ENCODE measurements at places on chromosomes 3 and 15. TPM values are rescaled to one million over a fixed set of nuclear protein-coding genes. Genes with fewer than 3 reads are reported as not detected.

The UROC1 gene
- total RNA-seq: not detected

DNA sequence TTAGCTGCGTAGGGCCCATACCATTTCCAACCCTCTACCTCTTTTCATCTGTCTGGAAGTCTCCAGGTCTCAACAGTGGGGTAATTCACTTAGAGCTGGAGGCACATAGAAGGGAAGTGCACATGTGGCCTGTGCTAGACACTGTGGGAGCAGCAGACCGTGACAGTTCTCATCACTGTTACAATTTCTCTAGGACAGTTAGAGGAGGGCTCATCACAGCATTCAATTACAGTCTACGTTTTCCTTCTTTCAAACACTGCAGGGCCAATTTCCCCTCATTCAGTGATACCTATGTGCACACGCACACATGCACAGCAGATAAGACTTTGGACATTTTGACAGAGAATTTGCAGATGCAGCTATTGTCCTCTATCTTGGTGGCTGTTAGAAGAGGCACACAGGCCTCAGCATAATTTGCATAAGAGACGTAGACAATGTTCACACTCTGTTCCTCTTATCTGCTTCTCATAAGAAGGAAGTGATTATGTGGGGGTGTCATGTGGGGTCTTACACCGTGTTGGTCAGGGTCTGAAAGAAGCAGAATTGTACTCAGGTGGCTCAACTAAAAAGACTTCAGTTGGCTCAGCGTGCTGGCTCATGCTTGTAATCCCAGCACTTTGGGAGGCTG lies 12.6 kb upstream of the HRG start:
- no peak for DNase-seq

GRCh38 chr3:157582637-157582973 lies 79.4 kb upstream of the VEPH1 start:
- DNase-seq: no peak

The B3GALNT1 gene
- total RNA-seq: 17.1 TPM

DNA sequence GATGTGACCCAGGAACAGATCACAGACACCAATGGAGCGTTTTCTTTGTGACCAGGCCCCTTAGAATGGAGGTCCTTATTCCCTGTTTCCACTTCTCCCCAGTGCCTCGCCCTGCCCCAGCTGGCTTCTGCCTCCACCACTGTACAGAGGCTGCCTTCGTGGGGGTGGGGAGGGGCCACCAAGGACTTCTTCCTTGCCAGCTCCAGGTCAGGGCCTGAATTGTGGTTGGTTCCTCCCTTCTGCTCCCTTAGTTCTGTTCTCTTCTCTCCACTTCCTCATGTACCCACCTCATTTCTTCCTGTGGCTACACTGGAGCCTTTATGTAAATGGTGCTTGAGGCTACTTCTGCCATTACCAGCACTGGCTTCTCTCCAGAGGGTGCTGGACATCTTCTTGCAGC lies 16.4 kb downstream of the TGM4 start:
- DNase-seq: no peak

The STOML1 gene
- total RNA-seq: 13.5 TPM

The IL17RB gene
- total RNA-seq: 1.7 TPM

The TGM4 gene
- not detected for total RNA-seq

- DNase-seq: no peak
These were observed 4.1 kb upstream of the ACTC1 start for GRCh38 chr15:34799149-34800101.

- no peak for DNase-seq
These were observed 13.4 kb upstream of the RAD18 start for GRCh38 chr3:8976540-8977182.

GRCh38 chr15:98893401-98893800 lies 114.2 kb downstream of the PGPEP1L start:
- DNase-seq: no peak

DNA sequence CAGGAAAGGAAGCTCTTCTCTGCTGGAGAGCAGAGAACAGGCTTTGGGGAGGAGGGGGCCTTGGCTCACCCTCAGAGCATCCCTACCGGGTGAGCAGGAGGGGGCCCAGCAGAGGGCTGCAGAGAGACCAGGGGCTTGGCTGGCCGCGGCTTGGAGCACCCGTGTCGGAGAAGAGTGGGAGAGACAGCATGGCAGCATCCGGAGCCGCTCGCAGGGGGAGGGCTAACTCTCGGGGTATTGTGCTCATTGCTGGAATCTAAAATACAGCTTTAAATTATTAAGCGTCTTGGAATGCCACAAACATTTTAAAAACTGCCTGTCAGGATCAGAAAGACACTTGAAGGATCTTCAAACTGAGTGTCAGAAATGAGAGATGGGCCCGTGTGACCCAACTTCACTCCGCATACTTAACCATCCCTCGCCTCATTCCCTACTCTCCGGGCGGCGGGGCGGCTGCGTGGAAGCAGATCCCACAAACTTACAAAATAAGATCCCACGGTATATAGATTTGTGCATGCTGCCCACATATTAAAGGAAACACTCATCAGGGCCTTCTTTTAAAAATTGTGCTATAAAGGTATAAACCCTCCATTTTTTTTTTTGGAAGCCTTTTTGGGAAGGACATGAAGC lies 53.9 kb downstream of the EIF4E3 start:
- DNase-seq: no peak

- DNase-seq: peak; percentile 92
These were observed 40.9 kb downstream of the IRAK2 start for GRCh38 chr3:10205451-10206165.

DNA sequence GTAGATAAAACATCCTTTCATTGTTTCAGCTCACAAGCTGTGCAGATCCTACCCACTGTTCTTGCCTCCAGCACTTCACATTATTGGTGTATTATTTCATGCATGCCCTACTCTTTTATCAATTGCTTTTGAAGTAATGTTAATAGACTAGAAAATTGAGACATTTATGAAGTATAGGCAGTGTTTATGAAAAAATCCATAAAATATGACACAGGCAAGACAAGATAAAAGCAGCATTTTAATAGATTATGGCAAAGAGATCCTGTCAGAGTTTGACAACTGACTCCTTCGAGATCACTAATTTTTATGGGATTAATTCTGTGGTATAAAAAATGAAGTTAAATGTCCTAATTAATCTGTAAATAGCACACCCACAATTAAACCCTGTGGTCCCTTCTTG lies 217.2 kb upstream of the NANOGP8 start:
- no peak for DNase-seq

GRCh38 chr3:37125195-37126073 lies 48.9 kb downstream of the LRRFIP2 start:
- no peak for DNase-seq

DNA sequence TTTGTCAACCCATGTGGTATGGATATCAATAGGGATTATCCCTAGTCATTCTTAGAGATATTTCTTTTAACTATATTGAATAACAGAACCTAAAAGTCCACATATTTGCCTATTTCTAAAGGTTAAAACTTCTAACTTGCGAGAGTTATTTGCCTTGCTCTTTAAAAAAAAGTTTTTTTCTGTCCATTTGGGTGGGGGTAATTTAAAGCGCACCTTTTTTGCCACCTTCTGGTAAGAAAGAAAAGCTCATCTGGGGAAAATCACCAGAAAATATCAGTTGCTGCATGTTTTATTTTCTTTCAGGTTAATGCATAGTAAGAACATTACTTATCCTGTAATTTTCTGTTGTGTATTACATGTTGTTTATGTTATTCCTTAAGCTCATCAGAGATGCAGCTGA lies 242.0 kb upstream of the GOLGA6L4 start:
- no peak for DNase-seq

The CPEB1 gene
- 0.43 TPM for total RNA-seq

GRCh38 chr15:29127506-29128430 lies 141.9 kb downstream of the NSMCE3 start:
- no peak for DNase-seq

- no peak for DNase-seq
These were observed 87.3 kb upstream of the C15orf61 start for GRCh38 chr15:67433495-67434099.

GRCh38 chr3:4758957-4759656 lies 220.1 kb upstream of the BHLHE40 start:
- no peak for DNase-seq

DNA sequence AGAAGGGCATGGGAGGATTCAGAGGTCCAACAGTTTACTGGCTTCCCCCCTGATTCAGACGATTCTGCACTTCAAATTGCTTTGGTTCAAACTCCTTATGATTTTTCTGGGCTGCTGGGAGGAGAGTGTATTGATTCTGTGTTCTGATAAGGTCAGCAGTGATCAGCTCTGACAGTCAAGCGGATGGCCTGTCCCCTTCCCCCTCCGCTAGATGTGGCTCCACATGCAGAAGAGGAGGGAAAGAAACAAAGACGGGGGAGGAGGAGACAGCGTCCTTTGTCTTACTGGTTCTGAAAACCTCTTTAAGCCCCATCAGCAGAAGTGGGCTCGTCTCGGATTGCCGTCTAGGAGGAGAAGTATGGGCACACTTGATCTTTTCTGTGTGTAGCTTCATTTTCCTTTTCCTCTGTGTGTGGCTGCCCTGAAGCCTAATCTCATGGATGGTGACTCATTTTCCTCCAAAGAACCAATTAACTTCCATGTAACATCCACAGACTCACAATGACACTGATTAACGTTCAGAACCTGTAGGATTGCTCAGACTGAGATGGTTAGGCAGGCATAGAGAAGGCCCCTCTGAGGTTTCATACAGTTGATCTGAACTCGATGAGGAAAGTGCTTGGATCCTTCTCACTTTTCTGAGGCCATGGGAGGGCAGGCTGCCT lies 162.4 kb upstream of the PPP2R3A start:
- DNase-seq: peak; percentile 4

GRCh38 chr15:75578173-75578947 lies 755 bp downstream of the PTPN9 start:
- no peak for DNase-seq

- no peak for DNase-seq
These were observed 52.0 kb downstream of the CORO2B start for GRCh38 chr15:68630836-68631235.

- DNase-seq: no peak
These were observed 46.8 kb upstream of the OTOL1 start for GRCh38 chr3:161449785-161450184.

DNA sequence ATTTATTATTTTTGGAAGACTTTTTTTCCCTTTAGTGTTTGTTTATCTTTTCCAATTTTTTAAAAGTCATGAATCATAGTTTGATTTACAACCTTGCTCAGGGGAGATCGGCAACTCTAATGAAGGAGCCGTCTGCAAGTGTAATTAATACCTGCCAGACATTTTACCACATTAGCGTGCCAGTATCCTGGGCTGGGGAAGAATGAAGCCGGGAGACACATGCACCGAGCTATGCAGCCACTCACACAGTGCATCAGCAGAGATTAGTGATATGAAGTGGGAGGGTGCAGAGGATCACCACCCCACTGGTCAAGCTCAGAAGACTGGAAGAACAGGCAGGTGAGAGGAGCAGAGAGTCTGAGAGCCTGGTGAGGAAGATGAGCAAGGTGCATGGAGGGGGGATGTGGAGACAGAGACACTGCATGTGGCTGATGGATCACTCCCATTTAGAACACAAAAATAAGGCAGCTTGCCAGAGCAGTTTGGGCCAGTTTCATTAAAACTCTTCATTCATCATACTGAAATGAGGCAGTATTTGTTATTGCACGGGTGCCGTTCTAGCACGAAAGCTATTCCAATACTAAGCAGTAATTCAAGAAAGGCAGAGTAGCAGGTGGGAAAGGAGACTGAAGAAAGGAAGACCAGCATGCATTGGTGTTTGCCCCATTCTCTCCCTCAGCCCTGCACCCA lies 821.6 kb downstream of the TUSC7 start:
- DNase-seq: no peak

DNA sequence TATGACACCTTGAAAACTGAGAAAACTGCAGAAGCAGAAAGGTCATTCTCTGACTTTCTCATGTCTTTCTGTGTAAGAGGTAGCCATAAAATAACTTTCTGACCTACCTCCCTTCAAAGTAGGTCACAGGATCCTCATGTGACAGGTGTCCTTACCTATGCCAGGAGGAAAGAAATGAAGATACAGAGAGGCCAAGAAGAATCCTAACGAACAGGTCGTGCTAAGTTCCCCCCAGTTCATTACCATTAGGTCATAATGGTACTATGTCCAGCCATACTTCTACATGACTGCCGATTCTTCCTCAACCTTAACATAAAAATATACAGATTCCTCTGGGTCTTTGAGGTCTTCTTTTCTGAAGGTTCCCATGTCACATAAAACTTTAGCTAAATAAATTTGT lies 118.6 kb downstream of the FOXB1 start:
- DNase-seq: no peak

DNA sequence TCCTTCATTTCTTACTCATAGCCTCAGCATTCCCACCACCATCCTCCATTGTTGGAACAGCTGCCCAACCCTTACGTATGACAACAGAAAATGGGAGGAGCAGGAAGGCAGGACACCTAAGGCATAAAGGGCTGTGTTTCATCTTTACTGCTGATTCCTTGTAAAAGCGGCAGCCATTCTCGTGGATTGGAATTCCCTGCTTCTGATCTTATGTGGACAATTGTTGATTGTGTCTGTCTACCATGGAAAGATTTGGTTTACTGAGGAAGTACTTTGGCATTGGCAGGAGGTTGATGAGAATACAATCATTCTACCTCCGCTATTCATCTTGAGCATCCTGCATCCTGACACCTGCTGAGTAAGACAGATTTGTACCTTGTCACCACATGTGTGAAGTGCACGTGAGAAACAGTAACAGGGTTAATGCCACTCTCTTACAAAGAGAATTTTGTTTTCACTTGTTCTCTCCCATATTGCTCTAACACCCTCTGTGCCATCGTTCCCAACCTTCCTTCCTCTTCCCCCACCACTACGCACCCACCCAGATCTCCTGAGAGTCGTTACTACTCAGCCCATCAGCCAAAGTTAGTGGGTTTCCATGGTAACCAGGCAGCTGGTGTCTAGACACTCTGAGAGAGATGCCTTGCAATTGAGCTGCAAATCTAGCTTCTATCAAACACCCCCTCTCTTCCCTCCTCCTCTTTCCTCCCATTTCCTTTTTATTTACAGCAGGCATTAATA lies 75.7 kb downstream of the GAP43 start:
- no peak for DNase-seq

- no peak for DNase-seq
These were observed 67.8 kb upstream of the ATP10A start for GRCh38 chr15:25930931-25931330.

DNA sequence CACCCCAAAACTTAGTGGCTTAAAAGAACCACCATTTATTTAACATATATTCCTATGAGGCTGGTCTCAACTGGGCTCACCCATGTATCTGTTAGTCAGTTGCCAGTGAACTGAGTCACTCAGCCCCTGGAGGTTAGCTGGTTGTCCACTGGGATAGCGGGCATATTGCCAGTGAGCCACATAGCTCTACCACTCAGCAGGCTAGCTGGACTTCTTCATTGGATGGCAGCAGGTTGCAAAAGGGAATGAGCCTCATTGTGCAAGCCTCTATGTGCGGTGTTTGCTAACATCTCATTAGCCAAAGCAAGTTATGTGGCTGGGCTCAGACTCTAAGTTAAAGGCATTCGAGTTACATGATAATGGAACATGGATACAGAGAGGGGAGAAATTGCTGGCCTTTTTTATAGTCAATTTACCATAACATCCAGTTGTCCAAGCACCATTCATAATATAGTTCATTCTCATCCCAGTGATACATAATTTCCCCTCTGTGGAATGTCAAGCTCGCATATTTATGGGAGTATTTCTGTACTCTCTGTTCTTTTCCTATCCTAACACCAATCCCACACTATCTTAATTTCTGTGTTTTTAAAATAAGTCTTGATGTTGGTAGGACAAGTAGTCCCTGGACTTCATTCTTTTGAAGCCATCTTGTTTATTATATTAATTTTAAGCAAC lies 8.7 kb downstream of the BTD start:
- DNase-seq: peak; percentile 88
